ENCODE measurements at places on chromosomes 3 and 15. TPM values are rescaled to one million over a fixed set of nuclear protein-coding genes. Genes with fewer than 3 reads are reported as not detected.

RASGRP1 gene
- not detected for total RNA-seq

HPS3 gene
- total RNA-seq: 33.4 TPM

LSAMP gene
- 4.8 TPM for total RNA-seq

PARP3 gene
- total RNA-seq: 19.3 TPM

DPPA2 gene
- not detected for total RNA-seq

EPHB3 gene
- 3.9 TPM for total RNA-seq

LSG1 gene
- total RNA-seq: 35.3 TPM

CCRL2 gene
- 0.26 TPM for total RNA-seq

GOLGA6D gene
- not detected for total RNA-seq

ITIH4 gene
- 2.6 TPM for total RNA-seq

CLDN1 gene
- 2.6 TPM for total RNA-seq

SNAP23 gene
- 84.6 TPM for total RNA-seq

UPK1B gene
- total RNA-seq: not detected

PLSCR5 gene
- total RNA-seq: not detected

SMARCC1 gene
- 23.1 TPM for total RNA-seq

KBTBD8 gene
- total RNA-seq: 2.3 TPM

CPLX3 gene
- total RNA-seq: not detected

GRK7 gene
- not detected for total RNA-seq

DUOX1 gene
- total RNA-seq: not detected

AP3B2 gene
- total RNA-seq: 0.17 TPM

RARRES1 gene
- 93.3 TPM for total RNA-seq

LNP1 gene
- total RNA-seq: 3.1 TPM

NR2E3 gene
- total RNA-seq: 0.77 TPM

IFT57 gene
- total RNA-seq: 60.3 TPM

TEX9 gene
- total RNA-seq: 3.3 TPM

GOLGA6L10 gene
- 0.26 TPM for total RNA-seq

FSTL1 gene
- total RNA-seq: 309 TPM

MYZAP gene
- not detected for total RNA-seq

ACAN gene
- under 0.01 TPM for total RNA-seq

PCOLCE2 gene
- 6.7 TPM for total RNA-seq

CFAP92 gene
- under 0.01 TPM for total RNA-seq

ATP11B gene
- total RNA-seq: 75.0 TPM

ABCF3 gene
- 65.1 TPM for total RNA-seq

TMC3 gene
- total RNA-seq: not detected

CYP8B1 gene
- total RNA-seq: not detected

RBP2 gene
- not detected for total RNA-seq

ISLR gene
- 14.0 TPM for total RNA-seq

BCL2A1 gene
- total RNA-seq: 5.9 TPM

SOX14 gene
- not detected for total RNA-seq

MCCC1 gene
- total RNA-seq: 29.1 TPM

LHFPL4 gene
- total RNA-seq: under 0.01 TPM

KCNAB1 gene
- 0.33 TPM for total RNA-seq

LMLN gene
- 5.9 TPM for total RNA-seq

LRRC31 gene
- total RNA-seq: not detected

HYAL2 gene
- total RNA-seq: 50.6 TPM

CLDN16 gene
- total RNA-seq: under 0.01 TPM

TMCC1 gene
- 14.6 TPM for total RNA-seq

TIGIT gene
- not detected for total RNA-seq

PLCL2 gene
- 11.0 TPM for total RNA-seq

SERINC4 gene
- total RNA-seq: under 0.01 TPM

SMCO1 gene
- not detected for total RNA-seq

HHLA2 gene
- total RNA-seq: not detected

ROBO2 gene
- total RNA-seq: 1.5 TPM

TMCO5A gene
- not detected for total RNA-seq

PLA2G4B gene
- 1.3 TPM for total RNA-seq

OR4F15 gene
- not detected for total RNA-seq
